Esophagus squamous epithelium (tissue), 5 donors: ENCODE measurements at places on chromosomes 1 and 21.
A peak's percentile ranks its signal among the peaks of the same experiment; 100 is the strongest.

GRCh38 chr1:121458291-121459048, 273.7 kb downstream of the SRGAP2C start:
- DNase-seq = no peak

DNA sequence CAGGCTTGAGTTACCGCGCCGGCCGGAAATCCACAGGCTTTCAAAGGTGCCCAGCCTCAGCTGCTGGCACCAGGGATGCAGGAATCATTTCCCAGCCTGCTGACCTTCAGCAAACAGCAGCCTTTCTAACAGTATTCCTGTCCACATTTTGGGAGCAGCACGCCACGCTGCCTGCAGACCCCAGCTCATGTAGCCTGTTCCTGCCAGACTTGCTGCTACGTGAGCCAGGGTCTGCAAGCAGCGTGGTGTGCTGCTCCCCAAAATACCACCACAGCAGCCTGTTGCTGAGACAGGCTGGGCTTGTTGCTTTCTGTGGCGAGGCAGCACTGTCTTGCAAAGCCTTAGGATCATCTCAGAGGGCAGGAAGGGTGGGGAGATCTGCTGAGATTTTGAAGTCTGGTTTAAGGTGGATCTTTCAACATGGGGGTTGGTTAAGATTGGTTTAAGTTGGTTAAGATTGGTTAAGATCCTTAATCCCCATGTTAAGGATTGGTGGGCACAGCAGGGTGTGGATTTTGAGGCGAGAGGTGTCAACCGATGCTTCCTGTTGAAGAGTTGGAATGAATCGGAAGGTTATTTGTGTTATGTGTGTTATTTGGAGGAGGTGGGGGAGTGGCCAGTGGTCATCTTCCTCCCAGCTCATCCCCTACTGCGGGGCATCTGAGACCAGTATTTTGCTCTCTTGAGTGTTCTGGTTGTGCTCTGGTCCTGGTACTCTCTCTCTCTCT, 12.9 kb downstream of the FAAH start:
- DNase-seq = no peak

GRCh38 chr1:92306020-92306419, 7.2 kb downstream of the RPAP2 start:
- no peak for DNase-seq

DNA sequence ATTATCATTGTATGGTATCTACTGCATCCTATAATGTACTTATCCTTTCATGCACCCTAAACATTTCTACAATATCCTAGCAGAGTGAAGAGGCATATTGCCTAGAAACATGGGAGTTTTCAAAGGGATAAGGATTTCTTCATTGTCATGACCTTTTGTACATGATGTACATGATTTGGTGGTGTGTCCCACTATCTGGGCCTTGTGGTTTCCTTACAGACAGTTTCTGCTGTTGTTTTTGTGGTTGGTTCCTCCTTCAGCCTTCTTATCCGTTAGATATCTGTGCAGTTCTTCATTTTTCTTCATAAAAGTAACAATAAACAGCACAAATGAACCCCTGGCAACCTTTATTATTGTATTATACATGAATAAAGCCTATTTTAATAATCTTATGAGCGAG, 70.4 kb upstream of the BACH1 start:
- DNase-seq = no peak

DNA sequence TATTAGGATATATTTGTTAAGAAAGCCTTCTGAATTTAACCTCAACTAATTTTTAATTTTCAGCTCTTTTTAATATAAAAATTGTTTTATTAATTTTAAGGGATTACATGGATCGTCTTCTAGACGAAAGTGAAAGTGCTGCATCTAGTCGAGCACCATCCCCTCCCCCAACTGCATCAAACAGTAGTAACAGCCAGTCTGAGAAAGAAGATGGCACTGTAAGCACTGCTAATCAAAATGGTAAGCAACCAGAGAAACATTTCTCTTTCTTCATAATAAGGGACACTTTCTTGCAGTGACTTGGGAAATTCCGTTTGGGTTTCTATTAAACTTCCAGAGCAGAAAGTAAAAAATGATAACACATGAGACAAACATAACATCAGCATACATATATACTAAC, 56.9 kb downstream of the MIER1 start:
- no peak for DNase-seq

- no peak for DNase-seq
Measured at GRCh38 chr1:162422662-162423375, 10.9 kb upstream of the SH2D1B start.

GRCh38 chr1:209692745-209693504, 11.7 kb upstream of the HSD11B1 start:
- DNase-seq = peak; percentile 4

DNA sequence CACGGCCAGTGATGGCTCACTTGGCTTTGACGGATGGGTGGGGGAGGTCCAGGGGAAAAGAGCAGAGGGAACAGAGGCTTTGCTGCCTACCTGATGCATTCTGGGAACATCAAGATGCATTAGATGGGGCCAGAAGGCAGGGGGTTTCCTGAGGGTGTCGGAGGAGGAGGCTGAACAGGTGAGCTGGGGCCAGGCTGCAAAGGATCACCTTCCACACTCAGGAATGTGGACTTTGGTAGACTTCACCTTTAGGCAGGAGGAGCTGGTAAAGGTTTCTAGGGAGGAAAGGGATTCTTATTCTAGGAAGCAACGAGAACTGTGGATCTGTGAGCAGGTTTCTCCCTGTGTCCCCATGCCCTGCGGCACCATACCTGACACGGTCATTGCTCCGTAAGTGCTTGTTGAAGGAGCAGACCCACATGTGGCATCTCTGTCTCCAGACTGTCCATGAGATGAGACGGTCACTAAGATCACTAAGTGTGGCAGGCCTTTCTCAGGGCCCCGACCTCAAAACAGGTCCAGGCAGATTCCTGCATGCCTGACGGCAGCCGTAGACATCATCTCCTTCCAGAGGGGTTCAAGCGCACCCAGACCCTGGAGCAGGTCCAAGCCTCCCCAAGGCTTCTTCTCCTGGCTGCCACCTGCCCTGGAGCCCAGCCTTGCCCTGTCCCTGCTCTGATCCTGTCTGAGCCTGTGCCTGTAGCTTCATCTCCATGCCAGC, 89.1 kb upstream of the SLC25A33 start:
- DNase-seq = no peak

GRCh38 chr1:165900576-165901380, 73.4 kb downstream of the UCK2 start:
- DNase-seq = no peak

DNA sequence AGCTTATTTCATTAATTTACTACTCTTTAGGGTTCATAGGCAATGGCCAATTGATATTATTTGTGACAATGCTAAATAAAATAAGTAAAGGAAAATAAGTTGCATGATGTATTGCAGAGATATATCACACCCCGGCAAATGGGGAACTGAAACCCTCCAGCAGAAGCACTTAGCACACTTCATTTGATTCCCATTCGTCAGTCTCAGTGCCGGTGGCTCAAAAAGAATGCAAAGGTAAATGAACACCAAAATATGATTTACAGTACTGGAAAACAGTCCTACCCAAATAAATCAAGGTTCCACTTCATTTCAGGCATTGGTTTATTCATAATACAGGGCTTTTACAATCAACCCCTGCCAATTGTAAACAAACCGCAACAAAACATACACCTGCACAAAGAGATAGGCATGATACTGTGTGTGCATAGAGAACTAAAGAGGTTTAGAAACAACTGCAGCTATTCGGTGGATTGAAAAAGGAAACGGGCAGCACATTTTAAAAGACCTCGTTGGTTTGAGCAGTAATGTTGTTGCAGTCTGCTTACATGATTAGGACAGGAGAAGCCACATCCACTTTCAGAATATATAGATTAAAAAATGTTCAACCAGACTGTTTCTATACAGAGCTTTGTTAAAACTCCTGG, 1019.2 kb downstream of the TTLL7 start:
- DNase-seq = no peak

- no peak for DNase-seq
Measured at GRCh38 chr1:83615370-83615769, 383.6 kb downstream of the TTLL7 start.

DNA sequence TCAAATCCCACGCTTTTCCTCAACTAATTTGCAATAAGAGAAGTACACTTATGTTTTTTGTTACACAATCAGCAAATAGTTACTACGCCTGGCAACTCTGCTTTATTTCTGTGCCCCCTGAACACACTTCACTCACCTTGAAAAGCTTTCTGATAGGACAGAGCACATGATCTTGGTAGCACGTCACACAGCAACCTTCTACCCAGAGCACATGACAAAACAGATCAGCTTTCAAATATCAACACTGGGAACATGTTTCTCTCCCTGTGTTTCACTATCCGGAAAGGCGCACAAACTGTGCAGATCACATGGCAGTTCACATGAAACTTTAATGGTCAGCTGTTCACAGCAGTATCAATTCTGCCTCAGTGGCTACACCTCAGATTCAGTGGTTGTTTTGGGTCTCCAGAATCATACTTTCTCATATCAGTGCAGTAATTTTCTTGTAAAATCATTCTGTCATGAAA, 2.2 kb downstream of the SLC19A2 start:
- no peak for DNase-seq

GRCh38 chr1:27031235-27032118, 18.8 kb upstream of the TENT5B start:
- DNase-seq = no peak

GRCh38 chr21:36223451-36223850, 66.8 kb downstream of the DOP1B start:
- DNase-seq = no peak

DNA sequence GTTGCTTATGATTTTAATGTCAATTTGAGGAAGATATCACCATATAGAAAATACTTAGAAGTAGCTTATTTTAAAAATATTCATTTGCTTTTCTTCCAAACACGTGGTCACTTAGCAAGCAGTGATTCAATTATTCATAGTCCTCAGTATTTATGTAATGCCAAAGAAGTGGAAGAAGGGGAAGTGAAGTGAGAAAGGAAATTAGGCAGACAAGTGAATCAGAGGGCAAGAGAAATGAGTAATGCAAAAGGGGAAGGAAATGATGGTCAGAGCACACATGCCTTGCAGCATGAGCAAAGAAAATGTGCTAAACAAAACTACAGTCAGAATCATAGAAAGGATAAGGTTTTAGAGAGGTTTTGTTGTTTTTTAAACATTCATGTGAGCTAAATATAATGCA, 31.8 kb downstream of the SDCCAG8 start:
- DNase-seq = no peak

DNA sequence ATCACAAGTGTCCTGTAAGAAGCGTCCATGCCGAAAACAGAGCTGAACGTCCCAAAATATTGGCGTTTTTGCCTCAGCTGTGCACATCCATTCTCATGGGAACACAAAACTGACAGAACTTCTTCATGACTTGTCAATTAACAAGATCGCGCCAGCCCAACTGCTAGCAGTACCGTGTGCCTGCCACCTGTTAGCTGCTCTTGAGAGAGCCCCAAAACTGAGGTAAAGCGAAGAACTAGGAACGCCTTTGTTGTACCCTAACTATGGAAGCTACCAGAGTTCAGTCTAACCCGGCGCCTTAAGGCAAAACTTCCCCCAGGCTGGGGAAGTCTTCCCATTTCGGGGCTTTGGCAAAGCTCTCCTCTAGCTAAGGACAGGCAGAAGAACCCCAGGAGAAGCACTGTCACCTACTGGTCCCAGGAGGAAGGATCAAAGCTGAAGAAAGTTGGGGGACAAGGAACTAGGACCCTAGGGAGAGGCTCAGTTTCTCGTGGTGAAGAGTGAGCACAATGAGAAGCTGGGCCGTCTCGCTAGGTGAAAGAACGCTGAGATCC, 719 bp downstream of the EYA3 start:
- no peak for DNase-seq

GRCh38 chr1:104624538-104624937, 874.8 kb downstream of the AMY1C start:
- DNase-seq = no peak

GRCh38 chr1:180254854-180255253, 24.8 kb downstream of the LHX4 start:
- no peak for DNase-seq

GRCh38 chr1:21064057-21064456, 112.6 kb downstream of the EIF4G3 start:
- DNase-seq = no peak

- DNase-seq = no peak
Measured at GRCh38 chr1:117235863-117236465, 25.2 kb upstream of the VTCN1 start.

DNA sequence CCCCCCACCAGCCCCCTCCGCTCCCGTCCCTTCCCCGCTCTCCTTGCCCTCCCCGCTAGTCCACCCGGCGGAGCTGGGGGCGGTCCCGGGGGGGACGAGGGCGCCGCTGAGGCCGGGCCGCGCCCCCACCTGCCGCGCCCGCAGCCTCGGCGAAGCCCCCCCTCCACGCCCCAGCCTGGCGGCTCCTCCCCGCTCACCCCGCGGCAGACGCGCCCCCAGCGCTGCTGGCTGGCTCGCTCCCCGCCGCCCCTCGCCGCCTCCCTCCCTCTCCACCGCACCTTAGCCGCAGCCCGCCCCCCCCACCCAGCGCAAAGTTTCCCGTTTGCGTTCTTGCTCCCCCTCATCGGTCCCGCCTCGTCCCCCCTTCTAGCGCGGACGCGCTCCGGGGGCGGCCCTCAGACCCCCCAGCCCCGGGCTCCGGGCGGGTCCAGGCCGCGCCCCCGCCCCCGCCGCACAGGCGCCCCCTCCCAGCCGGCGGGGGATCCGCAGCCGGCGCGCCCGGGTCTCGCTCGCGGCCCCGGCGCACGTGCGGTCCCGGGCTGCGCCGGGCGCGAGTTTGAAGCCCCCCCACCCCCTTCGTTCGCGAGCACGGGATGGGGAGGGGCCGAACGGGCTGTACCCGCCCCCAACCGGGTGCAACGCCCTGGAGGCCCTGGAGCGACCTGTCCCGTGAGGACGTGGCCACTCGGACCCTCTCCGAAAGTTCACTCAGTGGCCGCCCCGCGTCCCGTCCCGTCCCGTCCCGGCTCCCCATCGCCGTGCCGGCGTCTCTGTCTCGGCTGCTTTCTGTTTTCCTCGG, 623 bp downstream of the PTPRF start:
- DNase-seq = no peak

- no peak for DNase-seq
Measured at GRCh38 chr1:54238353-54239034, 38.5 kb downstream of the MRPL37 start.
